Activated naive CD8-positive, alpha-beta T cell treated with anti-CD3 and anti-CD28 coated beads for 36 hours (primary cell): ENCODE measurements at places on chromosomes 12 and 14. TPM values are rescaled to one million over a fixed set of nuclear protein-coding genes. Genes with fewer than 3 reads are reported as not detected.

DNA sequence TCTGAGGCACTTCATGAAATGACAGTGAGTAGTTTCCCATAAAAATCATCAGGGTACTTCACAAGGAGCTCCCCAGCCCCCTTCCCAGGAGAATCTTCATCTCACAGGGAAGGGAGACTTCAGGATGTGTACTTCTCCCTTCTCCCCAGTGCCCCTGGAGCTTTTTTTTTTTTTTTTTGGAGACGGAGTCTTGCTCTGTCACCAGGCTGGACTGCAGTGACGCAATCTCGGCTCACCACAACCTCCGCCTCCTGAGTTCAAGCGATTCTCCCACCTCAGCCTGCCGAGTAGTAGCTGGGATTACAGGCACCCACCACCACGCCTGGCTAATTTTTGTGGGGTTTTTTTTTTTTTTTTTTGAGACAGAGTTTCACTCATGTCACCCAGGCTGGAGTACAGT lies 10.4 kb downstream of the ITPK1 start:
- H3K27ac ChIP-seq: peak overlapping the region; percentile 88
- H3K4me3 ChIP-seq: no peak overlapping the region
- DNase-seq: no peak
- no peaks in the 10 kb centered on the region for H3K27me3 ChIP-seq
- H3K4me1 ChIP-seq: peaks cover 60% of the 10 kb centered on the region
- no peaks in the 10 kb centered on the region for H3K36me3 ChIP-seq

- no peak overlapping the region for H3K4me3 ChIP-seq
- peaks cover 4% of the 10 kb centered on the region for H3K36me3 ChIP-seq
- no peaks in the 10 kb centered on the region for H3K4me1 ChIP-seq
Measured at GRCh38 chr12:76820888-76821482, 57.1 kb downstream of the ZDHHC17 start.

Gene CLEC4C
- not detected for total RNA-seq

Gene TPPP2
- total RNA-seq: not detected

GRCh38 chr12:94239332-94239993 lies 91.1 kb downstream of the PLXNC1 start:
- H3K27me3 ChIP-seq: no peaks in the 10 kb centered on the region
- no peak overlapping the region for H3K4me3 ChIP-seq
- DNase-seq: no peak
- H3K36me3 ChIP-seq: peaks cover 15% of the 10 kb centered on the region
- no peak overlapping the region for H3K27ac ChIP-seq

DNA sequence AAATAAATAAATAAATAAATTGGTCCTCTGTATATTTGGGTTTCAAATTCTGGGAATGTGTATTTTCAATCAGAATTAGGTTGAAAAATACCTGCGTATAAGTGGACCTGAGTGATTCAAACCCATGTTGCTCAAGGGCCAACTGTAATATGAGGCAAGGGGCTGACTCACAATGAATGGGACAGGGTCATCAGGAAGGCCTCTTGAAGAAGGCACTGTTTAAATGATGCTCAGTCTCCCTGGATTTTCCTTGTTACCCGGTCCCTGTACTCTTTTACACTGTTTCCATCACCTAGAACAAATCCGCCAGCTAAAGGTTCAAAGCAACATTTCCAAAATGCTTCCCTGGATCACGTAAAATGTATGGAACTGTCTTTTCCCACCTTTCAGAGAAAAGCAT lies 3.8 kb downstream of the PSMB5 start:
- peaks cover 47% of the 10 kb centered on the region for H3K4me1 ChIP-seq
- H3K27me3 ChIP-seq: no peaks in the 10 kb centered on the region
- no peak overlapping the region for H3K4me3 ChIP-seq
- peak overlapping the region; percentile 49 for H3K27ac ChIP-seq

GRCh38 chr14:31703056-31703455 lies 141.9 kb downstream of the NUBPL start:
- no peak overlapping the region for H3K4me3 ChIP-seq
- H3K36me3 ChIP-seq: peaks cover 60% of the 10 kb centered on the region
- no peaks in the 10 kb centered on the region for H3K27me3 ChIP-seq
- no peak for DNase-seq
- H3K27ac ChIP-seq: no peak overlapping the region
- H3K4me1 ChIP-seq: no peaks in the 10 kb centered on the region

Gene TAPBPL
- total RNA-seq: 26.6 TPM

DNA sequence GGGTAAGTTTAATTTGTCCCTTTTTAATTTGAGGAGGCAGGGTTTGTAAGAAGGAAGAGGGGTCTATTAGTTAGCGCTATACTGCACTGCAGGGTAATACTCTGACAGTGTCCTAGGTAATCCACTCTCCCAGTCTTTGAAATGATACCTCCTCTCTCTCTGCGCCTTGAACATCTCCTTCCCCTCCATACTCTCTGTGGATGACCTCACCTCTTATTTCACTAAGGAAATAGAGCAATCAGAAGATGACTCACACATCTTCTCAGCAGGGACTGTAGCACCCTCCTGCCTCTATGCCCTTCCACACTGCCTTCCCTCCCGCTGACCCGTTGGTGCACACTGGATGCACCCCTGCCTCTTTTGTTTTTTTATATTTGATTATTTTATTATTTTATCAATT lies 94.2 kb downstream of the GRIP1 start:
- no peak overlapping the region for H3K4me3 ChIP-seq
- H3K4me1 ChIP-seq: peaks cover 5% of the 10 kb centered on the region
- H3K27ac ChIP-seq: no peak overlapping the region
- H3K36me3 ChIP-seq: no peaks in the 10 kb centered on the region
- no peaks in the 10 kb centered on the region for H3K27me3 ChIP-seq

DNA sequence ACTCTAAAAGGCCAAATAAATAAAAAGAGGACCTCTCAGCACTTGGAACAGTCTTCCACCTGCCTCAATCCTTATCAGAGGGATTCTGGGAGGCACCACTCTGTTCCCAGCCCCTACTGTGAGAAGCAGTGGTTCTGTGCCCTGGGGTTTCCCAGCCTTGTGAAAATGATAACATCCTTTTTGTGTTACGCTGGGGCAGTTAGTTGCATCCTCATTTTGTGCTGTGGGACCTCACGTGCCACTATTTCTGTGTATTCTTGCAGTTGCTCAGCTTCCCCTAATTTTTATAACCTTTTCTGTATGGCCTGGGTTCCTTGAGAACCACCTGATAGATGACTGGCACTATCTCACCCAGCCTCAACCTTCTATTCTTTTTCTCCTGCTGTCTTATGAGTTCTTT lies 10.8 kb upstream of the CMA1 start:
- H3K36me3 ChIP-seq: no peaks in the 10 kb centered on the region
- H3K4me1 ChIP-seq: no peaks in the 10 kb centered on the region
- H3K27ac ChIP-seq: no peak overlapping the region
- H3K27me3 ChIP-seq: peaks cover 5% of the 10 kb centered on the region
- no peak for DNase-seq
- H3K4me3 ChIP-seq: no peak overlapping the region

DNA sequence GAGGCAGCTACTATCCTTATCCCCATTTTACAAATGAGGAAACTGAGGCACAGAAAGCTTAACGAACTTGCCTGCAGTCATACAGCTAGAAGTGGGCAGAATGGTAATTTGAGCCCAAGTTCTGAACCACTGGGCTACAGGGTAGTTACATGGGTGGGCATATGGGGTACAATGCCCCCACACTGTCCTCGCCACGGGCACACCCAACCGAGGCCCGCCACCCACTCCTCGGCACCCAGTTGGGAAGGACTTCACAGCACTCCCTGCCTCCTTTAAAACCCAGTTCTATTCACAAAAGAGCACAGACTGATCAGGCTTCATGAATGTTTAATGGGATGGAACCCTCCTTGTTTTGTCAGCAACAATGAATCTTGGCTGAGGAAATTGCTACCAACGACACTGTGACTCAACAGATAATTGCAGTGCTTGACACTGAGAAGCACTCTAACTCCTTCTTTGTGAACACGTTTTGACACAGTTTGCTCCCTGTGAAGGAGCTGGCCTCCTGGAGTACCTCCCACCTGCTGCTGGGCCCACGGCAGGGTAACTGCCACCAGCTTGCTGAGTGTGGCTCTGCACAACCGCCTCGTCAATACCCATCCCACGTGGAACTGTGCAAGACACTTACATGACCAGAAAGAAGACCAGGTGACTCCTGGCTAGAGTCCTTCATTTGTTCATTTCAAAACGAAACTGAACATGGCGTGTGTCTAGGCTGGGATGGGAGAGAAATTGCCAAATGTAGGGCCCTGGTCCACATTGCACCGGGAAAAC lies 63.5 kb downstream of the CLMN start:
- DNase-seq: no peak
- peaks cover 13% of the 10 kb centered on the region for H3K4me1 ChIP-seq
- no peaks in the 10 kb centered on the region for H3K36me3 ChIP-seq
- no peaks in the 10 kb centered on the region for H3K27me3 ChIP-seq

- H3K27ac ChIP-seq: peak overlapping the region; percentile 71
- DNase-seq: peak; percentile 36
- no peaks in the 10 kb centered on the region for H3K36me3 ChIP-seq
- H3K27me3 ChIP-seq: no peaks in the 10 kb centered on the region
- H3K4me1 ChIP-seq: peaks cover 42% of the 10 kb centered on the region
- no peak overlapping the region for H3K4me3 ChIP-seq
Measured at GRCh38 chr14:73467800-73468199, 9.5 kb upstream of the NUMB start.

- H3K4me3 ChIP-seq: peak overlapping the region; percentile 88
- peak; percentile 91 for DNase-seq
- H3K27ac ChIP-seq: peak overlapping the region; percentile 98
- H3K27me3 ChIP-seq: no peaks in the 10 kb centered on the region
Measured at GRCh38 chr14:31026450-31027235, 464 bp upstream of the STRN3 start.

DNA sequence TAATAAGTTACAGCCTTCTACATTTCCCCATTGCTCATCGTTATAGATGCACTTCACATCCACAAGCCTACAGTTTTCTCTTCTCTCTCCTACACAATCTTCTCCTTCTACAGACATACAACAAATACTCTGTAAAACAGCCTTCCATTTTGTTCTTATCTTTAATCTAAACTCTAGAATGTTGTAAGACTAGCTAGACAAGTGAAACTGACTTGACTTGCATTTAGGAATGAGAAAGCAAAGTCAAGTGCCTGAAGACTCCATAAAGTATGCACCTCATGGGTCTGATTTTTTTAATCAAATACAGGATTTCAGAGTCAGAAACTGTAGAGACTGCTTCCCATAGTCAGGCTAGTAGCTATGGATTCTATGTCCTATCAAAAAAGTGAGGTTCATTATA lies 190.3 kb downstream of the KLHL28 start:
- no peak overlapping the region for H3K27ac ChIP-seq
- peaks cover 11% of the 10 kb centered on the region for H3K4me1 ChIP-seq
- DNase-seq: no peak

DNA sequence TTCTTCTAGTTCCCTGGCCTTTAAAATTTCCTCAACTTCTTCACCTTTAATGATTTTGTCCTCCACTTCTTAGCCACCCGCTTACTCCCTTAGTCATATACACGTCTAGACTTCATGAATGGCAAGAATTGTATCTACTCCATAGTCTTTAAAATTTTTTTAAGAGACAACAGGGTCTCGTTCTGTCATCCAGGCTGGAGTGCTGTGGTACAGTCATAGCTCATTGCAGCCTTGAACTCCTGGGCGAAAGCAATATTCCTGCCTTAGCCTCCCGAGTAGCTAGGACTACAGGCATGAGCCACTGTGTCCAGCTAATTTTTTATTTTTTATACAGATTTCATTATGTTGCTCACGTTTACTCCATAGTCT lies 47.9 kb downstream of the BBS10 start:
- no peak for DNase-seq
- no peak overlapping the region for H3K4me3 ChIP-seq
- H3K27me3 ChIP-seq: no peaks in the 10 kb centered on the region
- no peak overlapping the region for H3K27ac ChIP-seq

Gene EIF2S3B
- total RNA-seq: 2.6 TPM

Gene TAS2R7
- not detected for total RNA-seq

- H3K4me1 ChIP-seq: no peaks in the 10 kb centered on the region
- no peaks in the 10 kb centered on the region for H3K27me3 ChIP-seq
- peaks cover 6% of the 10 kb centered on the region for H3K36me3 ChIP-seq
- no peak overlapping the region for H3K4me3 ChIP-seq
- H3K27ac ChIP-seq: no peak overlapping the region
- DNase-seq: no peak
Measured at GRCh38 chr12:45379261-45379660, 163.4 kb downstream of the ANO6 start.
